HCT116 (cell line): ENCODE measurements at places on chromosomes 7 and 10. TPM values are rescaled to one million over a fixed set of nuclear protein-coding genes. Genes with fewer than 3 reads are reported as not detected.

DNA sequence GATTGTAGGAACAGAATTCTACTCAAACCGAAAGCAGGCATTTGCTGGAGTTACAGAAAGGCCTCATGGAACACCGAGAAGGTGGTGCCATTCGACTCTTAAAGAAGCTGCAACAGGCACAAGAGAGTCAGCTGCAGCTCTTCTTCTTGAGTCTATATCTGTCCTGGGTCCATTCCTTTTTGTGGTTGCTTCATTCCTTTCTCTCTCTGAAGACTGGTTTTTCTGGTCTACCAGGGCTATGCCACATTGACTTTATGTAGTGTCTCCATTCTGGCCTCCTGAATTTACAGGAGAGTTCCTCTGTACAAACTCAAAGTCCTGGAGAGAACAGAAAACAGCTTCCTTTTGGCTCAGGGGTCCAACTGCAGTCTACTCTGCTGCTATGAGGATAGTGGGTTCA is 132.8 kb downstream of the CFTR start:
- no peak for DNase-seq

ACTR1A gene
- total RNA-seq = 94.2 TPM

TMEM229A gene
- total RNA-seq = not detected

DNA sequence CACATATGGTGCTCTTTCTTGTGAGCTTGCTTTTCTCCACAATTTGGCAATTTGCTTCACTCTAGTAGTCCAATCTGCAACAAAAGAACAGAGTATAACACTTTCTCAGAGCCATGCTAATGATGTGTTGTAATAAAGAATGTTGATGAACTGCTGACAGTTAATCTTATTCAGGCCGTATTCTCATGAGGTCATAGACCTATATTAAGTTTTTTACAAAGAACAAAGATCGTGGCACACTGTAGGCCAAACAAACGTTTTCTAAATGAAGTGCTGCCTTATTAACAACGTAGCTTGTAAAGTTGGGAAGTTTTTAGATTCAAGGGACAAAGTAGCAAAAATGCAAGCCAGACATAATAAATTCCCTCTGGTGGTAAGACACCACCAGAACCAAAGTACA is 160.1 kb downstream of the GALNT11 start:
- DNase-seq = no peak

ATXN7L1 gene
- 11.5 TPM for total RNA-seq
